Activated naive CD4-positive, alpha-beta T cell treated with anti-CD3 and anti-CD28 coated beads, Interleukin-2, amount 50 U/mL, for 72 hours (primary cell): ENCODE measurements at places on chromosomes 1 and 21.

GRCh38 chr21:44647222-44647552 lies 973 bp downstream of the KRTAP10-11 start:
- no peak for DNase-seq

- no peak for DNase-seq
Observed at GRCh38 chr1:6904476-6905170, 119.4 kb downstream of the CAMTA1 start.

GRCh38 chr1:65756616-65757015 lies 36.1 kb upstream of the PDE4B start:
- DNase-seq, result no peak

- no peak for DNase-seq
Observed at GRCh38 chr1:182806015-182806678, 16.6 kb downstream of the NPL start.

DNA sequence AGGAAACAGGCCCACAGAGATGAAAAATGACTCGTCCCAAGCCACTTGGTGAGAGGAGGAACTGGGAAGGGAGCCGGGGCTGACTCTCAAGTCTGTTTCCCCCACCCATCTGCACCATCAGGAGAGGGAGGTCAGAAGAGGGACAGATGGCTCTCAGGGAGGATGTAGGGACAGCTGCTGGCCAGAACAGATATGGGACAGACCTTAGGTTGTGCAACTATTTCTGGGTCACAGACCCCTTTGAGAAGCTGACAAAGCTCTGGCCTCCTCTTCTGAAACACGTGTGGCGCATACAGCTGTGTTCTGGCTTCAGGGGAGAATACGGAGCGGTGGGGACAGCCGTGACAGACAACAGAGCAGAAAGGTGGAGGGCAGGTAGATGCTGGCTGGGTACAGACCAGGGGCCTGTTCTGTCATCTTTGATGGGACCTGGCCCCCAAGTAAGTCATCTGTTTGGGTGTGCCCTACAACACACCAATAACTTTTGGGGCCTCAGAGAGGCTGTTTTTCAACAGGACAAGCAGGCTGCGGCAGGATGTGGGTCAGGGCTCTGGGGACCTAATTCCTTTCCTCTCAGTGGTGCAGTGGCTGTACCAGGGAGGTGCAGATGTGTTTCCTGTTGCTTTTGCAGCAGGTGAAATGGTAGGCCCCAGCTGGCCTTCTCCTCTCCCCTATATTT lies 7.3 kb downstream of the SH3BGRL3 start:
- no peak for DNase-seq

GRCh38 chr1:10870493-10871096 lies 74.1 kb upstream of the CASZ1 start:
- DNase-seq, result no peak

- no peak for DNase-seq
Observed at GRCh38 chr1:109516872-109517271, 7.3 kb upstream of the AMIGO1 start.

- DNase-seq, result no peak
Observed at GRCh38 chr1:91735266-91735845, 150.6 kb downstream of the TGFBR3 start.

DNA sequence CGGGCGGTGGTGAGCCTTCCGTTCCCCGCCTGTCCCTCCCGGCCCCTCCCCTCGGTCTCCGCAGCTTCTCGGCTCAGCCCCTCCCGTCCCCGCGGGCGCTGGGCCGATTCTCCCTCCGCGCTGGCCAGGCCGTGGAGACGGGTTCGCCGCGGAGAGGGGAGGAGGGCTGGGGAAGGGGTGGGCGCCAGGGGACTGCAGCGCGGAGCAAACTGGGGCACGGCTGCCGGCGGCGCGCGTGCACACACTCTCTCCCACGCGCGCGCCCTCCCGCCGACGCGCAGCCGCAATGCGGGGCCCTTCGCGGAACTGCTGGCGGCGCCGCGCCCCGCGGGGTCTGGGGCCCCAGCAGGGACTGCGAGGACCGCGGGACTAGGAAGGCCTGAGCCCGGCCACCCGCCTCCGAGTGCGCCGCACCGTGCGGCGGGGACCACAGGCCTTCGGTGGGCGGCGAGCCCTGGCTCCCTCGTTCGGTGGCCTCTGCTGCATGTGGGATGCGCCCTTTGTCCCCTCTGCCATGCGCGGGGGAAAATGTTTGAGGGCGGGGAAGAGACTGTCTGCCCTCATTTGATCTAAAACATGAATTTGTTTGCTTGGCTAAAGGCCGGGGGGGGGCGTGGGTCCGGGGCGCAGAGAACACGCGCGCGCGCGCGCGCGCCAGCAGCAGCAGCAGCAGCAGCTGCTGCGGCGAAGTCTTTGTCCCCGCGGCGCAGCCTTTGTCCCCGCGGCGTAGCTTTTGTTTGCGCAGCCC lies 90.7 kb upstream of the VAMP3 start:
- no peak for DNase-seq

DNA sequence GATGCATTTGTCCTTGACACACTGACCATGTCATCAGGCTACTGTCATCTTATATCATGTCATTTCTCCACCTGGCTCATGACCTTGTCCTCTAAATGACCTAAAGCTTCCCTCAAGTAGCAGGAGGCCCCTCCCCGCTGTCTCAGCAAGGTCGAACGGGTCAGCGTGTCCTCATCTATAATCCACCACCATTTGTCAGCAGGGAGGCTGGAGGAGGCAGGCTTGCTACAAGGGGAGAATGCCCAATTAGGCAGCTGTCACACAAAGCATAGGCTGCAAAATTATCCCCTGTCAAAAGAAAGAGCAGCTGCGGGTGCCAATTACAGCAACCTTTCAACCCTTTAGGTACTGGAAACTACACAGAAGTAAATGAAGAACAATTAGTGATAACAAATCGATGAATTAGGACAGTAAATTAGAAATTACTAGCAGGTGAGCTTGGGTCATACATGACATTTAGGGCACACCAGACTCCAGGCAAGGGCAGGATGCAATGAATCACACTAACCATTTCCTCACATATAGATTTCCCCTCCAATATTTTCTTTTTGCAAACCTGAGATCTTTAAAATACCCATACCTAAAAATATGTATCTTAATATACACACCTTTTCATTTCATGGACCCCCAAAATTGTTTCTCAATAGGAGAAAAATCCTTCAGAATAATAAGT lies 61.2 kb downstream of the NRIP1 start:
- DNase-seq, result no peak

DNA sequence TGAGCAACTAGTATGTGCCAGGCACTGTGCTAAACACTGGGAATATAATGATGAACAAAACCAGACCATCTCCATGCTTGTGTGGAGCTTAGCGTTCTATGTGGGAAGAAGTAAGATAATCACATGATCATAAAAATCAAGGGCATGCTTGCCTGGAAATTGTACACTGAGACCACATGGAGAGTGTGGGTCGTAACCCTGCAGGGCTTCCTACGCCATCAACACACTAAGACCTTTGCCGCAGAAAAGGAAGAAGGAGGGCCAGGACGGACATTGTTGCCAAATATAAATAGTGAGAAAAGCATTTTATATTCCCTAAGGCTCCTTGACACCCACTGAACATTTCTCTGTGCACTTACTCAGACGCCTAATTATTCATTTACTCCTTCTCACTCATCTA lies 388.1 kb upstream of the VAMP3 start:
- no peak for DNase-seq

GRCh38 chr1:82844447-82844846 lies 1043.7 kb downstream of the ADGRL2 start:
- no peak for DNase-seq

DNA sequence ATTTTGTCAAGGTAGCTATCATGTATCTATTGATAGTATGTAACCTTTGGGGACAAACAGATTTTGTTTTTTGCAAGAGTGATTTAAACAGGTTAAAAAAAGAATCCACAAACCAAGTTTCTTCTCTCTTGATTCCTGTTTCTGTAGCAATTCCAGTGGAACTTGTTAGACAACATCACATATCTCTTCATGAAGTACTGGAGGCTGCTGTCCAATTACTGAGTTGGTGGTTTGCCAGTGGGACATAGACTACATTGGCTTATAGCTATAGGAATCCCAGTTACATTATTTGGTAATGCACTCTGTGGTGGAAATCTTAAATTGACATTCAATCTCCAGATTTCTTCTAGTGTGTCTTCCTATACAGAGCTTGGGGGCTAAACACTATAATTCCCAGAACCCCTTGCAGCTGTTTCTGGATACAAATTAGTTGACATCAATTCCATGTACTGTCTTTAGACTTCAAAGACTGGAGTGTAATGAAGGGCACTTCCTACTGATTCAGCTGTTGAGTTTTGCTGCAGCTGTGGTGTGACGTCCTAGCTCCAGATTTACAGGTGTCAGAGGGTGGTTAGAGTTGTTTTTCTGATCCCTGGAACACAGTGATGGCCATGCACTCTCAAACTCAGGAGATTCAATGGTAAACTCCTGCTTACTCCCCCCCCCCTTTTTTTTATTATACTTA lies 29.4 kb upstream of the GCLM start:
- no peak for DNase-seq

DNA sequence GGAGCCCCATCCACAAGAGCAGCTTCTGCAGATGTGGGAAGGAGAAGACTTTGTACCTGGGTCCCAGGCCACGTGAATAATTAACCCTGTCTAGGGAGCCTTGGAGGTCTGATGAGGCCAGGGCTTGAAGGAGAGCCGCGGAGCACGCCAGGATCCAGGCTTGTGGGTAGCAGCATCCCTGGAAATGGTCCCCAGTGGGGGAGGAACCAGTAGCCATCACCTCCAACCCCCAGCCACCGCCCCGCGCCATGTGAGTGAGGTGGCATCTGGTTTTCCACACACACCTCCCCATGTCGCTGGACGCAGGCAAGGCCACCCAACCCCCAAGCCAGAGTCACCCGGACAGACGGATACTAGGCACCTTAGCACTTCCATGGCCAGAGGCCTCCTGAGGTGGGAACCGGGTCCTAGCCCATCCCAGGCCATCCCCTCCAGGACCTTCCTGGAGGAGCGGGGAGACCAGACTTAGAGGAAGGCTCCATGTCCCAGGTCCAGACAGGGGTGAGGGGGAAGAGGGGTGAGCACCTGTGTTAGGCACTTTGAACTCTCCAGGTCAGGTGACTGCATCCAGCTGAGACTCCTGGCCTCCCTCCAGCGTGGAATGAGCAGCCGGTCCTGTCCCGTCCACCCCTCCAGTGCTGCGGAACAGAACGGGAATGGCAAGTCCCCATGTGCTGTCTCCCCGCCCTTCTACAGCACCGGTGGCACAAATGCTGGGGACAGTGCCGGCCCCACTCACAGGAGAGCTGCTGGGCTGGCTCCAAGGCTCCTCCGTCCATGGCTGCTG lies 53.2 kb downstream of the RIPK4 start:
- no peak for DNase-seq

GRCh38 chr1:24621121-24621520 lies 22.0 kb upstream of the SRRM1 start:
- DNase-seq, result no peak

DNA sequence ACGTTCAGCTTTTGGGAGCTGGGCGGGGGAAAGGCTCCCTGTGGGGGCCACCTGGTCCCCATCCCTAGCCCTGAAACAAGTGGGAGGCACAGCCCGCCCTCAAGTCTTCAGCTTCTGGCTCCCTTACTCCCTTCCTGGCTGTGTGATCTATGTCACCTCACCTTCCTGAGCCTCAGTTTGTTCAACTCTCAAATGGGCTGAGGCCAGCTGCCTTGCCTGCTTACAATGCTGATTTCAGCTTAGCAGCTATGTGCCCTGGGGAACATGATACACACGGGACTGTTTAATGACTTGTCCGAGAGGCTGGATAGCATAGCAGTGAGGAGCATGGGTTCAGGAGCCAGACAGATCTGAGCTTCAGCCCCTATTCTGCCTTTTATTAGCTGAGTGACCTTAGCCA lies 19.3 kb downstream of the GRHL3 start:
- no peak for DNase-seq

DNA sequence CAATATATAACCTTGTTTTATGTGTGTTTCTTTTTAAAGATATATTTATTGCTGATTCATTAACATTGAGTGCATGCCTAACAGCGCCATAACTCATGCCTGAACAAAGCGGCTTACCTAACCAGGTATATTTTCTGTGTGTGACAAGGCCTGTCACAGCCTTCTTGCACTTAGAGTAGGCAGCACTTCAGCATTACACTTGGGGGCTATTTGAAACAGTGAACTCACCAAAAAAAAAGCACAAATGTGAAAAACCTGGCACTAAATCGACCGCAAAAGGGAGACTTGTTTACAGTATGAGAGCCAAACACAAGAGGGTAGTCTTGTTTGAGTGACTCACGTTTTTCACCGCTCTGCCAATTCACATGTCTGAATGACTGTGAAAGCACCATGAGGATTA lies 111.7 kb downstream of the DISP1 start:
- no peak for DNase-seq

GRCh38 chr21:39125752-39126485 lies 57.3 kb downstream of the PSMG1 start:
- no peak for DNase-seq

DNA sequence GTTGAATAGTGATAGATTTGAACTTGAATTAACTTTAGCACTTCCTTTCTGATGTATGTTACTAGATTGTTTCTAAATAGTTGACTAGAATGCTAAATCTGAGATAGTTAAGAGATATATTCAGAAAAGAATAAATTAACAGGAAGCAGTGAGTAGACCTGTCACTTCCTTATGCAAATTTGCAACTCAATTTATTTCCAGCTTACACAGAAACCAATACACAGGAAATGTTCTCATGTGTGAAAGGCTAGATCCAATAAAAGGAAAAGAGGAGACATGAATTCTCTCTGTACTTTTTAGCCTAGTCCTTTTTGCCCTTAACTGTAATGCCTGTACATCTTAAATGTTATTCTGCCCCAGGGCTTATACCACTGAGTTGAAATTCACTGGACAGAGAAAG lies 522.3 kb downstream of the COL11A1 start:
- DNase-seq, result no peak

DNA sequence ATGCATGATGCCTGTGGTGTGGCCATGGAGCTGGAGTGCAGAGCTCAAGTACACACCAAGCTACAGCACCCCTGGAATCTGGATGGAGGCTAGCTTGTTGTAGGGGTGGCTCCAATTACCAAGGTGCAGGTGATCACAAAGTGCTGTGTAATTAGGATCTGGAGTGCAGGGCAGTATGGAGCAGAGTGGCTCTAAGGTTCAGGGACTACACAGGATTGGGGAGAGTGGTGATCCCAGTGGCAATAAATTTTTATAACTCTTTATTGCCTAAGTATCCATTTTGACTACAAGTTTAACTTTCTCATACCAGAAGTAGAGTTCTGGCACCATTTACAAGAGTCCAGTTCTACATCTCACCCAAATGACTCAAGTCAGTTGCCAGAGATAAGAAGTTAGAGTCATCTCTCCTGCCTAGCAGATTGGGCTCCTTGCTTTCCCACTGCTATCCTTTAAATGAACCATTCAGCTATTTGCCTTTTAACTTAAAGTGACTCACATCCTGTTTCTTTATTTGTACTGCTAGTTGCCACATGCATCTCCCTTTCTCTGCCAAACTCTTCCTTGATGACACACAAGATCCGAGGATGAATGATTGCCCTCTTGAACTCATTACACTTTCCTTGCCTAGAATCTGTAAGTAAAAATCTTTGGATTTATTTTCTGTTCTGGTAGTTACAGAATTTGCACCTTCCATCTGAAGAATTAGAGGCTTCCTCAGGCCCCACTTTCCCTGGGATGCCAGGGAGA lies 427.2 kb downstream of the KCNT2 start:
- no peak for DNase-seq

- no peak for DNase-seq
Observed at GRCh38 chr1:27011058-27011764, 1.4 kb downstream of the TENT5B start.
